Transverse colon (tissue), 4 donors: ENCODE measurements at places on chromosomes 5 and 9. TPM values are rescaled to one million over a fixed set of nuclear protein-coding genes. Genes with fewer than 3 reads are reported as not detected.

DNA sequence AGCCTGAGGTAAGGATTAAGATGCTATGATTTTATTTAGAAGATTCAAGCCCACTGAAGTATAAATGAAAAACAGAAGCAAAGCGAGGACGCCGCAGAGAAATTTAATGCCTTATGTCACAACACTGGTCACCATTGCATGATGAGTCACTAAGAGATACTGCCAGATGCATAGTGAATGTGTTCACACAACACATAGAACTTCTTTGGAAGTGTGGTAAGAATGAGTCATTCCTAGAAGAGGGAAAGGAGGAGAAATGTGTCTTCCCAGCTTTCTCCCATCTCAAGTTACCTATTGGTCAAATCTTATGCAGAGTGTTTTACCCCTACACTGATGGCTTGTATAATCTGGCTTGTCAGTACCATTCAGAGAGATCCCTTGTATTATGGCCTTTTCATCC lies 465.3 kb upstream of the ARRDC3 start:
- no peak overlapping the region for H3K4me3 ChIP-seq
- no peaks in the 10 kb centered on the region for H3K4me1 ChIP-seq
- H3K36me3 ChIP-seq = no peaks in the 10 kb centered on the region
- no peak for DNase-seq
- H3K27ac ChIP-seq = no peak overlapping the region
- no peaks in the 10 kb centered on the region for H3K27me3 ChIP-seq

DNA sequence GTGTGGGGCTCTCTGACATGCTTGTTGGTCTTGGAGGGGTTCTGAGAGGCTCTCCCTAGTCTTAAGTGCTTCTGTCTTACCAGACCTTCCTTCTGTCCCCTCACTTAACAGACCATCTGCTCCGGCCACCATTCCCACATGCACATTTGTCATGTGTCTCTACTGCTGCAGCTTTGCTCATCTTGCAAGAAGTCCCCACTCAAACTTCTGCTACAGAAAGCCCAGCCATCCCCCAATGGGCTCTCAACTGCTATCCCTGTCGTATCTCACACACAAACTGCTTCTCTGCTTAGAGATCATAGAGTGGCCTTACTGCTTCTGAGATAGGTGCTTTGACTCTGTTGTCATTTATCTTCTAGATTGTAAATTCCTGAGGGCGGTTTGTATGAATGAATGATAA lies 69.4 kb downstream of the NUP214 start:
- peaks cover 45% of the 10 kb centered on the region for H3K36me3 ChIP-seq
- no peak overlapping the region for H3K4me3 ChIP-seq
- DNase-seq = no peak
- no peak overlapping the region for H3K27ac ChIP-seq
- no peaks in the 10 kb centered on the region for H3K27me3 ChIP-seq

The FOXD4L3 gene
- not detected for total RNA-seq

DNA sequence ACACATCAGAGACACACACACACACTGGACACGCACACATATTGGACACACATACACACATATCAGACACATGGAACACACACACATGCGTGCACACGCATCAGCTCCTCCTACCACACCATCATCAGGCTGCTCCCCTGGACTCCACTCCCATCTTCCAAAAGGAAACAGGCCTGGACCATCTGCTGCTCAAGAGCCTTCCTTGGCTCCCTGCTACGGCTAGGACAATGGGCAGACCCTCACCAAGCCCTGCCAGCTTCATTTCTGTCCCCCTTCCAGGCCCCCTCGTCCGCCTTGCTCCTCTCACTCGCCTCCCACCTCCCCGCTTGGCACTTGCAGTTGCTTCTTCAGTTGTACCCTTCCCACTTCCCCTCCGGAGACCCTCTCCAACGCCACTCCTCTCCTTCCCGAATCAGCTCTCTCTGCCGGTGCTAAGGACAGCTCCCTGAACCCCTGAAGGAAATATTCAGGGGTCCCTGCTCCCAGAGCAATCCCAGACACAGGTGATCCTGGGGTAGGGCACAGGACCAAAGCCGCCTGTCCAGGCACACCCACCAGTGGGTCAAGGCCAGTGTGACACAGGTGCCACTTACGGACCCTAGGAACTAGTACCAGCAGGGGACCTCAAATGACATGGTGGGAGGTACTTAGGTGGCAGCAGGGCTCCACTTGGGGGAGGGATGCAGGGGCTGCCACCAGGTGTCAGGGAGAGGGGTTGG lies 12.1 kb upstream of the LAMC3 start:
- H3K4me3 ChIP-seq = no peak overlapping the region
- H3K27me3 ChIP-seq = peaks cover 31% of the 10 kb centered on the region
- H3K36me3 ChIP-seq = no peaks in the 10 kb centered on the region
- no peaks in the 10 kb centered on the region for H3K4me1 ChIP-seq

GRCh38 chr5:168341178-168341577 lies 49.7 kb downstream of the WWC1 start:
- DNase-seq = no peak
- no peaks in the 10 kb centered on the region for H3K4me1 ChIP-seq
- no peaks in the 10 kb centered on the region for H3K27me3 ChIP-seq

The FGD3 gene
- 6.0 TPM for total RNA-seq

DNA sequence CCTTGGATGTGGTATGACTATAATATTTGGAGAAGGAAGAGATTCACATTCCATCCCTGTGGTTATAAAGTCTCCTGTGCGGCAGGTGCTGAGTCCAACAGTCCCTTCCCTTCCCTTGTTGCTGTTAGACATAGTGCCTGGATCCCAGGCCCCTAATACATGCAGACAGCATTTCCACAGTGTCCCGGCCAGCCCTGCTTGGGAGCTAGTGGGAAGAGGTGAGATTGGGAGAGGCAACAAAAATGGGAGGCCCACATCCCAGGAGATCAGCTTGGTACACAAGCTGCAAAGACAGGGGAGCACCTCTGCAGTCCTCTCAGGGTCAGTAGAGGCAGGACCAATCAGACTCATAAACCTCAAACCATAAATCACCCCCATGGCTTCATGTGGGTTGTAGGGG lies 3.3 kb upstream of the NEURL1B start:
- peak; percentile 14 for DNase-seq
- no peaks in the 10 kb centered on the region for H3K36me3 ChIP-seq
- H3K27me3 ChIP-seq = no peaks in the 10 kb centered on the region

The TRAPPC13 gene
- 24.1 TPM for total RNA-seq

GRCh38 chr5:102590467-102590866 lies 91.7 kb upstream of the SLCO6A1 start:
- no peaks in the 10 kb centered on the region for H3K27me3 ChIP-seq
- DNase-seq = no peak
- no peaks in the 10 kb centered on the region for H3K36me3 ChIP-seq
- no peaks in the 10 kb centered on the region for H3K4me1 ChIP-seq
- no peak overlapping the region for H3K27ac ChIP-seq

GRCh38 chr9:97711223-97711626 lies 14.1 kb upstream of the XPA start:
- no peaks in the 10 kb centered on the region for H3K36me3 ChIP-seq
- no peak overlapping the region for H3K4me3 ChIP-seq
- peaks cover 9% of the 10 kb centered on the region for H3K27me3 ChIP-seq
- DNase-seq = no peak
- no peak overlapping the region for H3K27ac ChIP-seq

The LCNL1 gene
- 0.75 TPM for total RNA-seq

The ORM2 gene
- not detected for total RNA-seq

The C9orf43 gene
- 0.75 TPM for total RNA-seq

The BARHL1 gene
- total RNA-seq = not detected

DNA sequence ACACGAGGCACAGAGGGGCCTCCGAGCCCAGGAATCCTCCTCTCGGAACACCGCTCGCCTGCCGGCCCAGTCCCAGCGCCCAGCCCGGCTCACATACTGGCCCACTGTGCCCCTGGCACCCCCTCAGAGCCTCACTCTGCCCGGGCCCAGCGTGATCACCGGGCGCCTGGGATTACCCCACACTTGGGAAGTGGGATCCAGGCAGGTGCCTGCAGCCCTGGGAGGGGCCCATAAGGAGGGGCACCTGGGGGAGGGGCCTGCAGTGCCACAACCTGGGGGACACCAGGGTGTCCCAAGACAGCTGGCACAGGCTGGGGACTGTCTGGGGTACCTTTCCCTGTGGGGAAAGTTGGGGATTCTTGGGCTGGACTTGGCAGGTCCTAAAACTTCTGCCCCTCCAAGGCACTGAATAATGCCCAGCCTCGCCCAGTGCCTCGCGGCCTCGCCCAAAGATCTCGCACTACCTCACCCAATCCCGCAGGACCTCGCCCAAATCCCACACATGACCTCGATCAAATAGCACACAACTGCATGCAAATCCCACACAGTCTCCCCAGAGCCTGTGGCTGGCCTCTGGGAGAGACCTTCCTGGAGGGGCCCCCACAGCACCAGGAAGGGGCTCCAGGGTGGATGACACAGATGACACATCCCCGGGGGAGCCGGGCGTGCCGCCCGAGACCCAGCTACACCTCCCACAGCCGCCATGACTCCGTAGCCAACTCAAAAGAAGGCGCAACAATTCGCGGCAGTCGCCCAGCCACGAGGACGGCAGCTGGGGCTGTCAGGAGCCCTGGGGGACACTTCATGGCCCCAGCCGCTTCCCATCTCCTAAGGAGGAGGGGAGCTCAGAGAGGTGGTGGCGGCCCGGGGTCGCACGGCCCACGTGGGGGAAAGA lies 13.7 kb downstream of the NOTCH1 start:
- no peaks in the 10 kb centered on the region for H3K27me3 ChIP-seq
- DNase-seq = peak; percentile 77
- H3K4me3 ChIP-seq = peak overlapping the region; percentile 6
- peaks cover 80% of the 10 kb centered on the region for H3K4me1 ChIP-seq
- H3K36me3 ChIP-seq = no peaks in the 10 kb centered on the region

DNA sequence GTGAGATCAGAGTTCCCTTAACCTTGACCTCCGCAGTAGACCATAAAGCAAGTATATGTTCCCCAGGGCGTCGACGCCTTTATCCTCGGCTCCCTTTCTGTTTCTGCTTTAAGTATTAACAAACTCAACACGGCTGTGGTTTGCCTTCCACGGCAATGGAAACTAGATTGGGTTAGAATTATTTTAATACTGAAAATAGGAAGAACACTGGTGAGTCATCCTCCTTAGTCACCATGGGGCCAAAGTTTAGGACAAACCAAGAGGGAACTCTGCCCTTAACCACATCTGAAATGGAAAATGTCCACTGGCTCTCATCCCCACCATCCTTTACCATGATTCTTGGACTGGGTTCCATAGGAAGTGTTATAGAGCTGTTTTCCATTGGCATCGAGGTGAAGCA lies 386.1 kb downstream of the ACTL7B start:
- no peak for DNase-seq
- H3K27me3 ChIP-seq = no peaks in the 10 kb centered on the region
- no peak overlapping the region for H3K4me3 ChIP-seq
- no peaks in the 10 kb centered on the region for H3K36me3 ChIP-seq

- no peaks in the 10 kb centered on the region for H3K27me3 ChIP-seq
- no peaks in the 10 kb centered on the region for H3K4me1 ChIP-seq
- no peak overlapping the region for H3K4me3 ChIP-seq
- no peak overlapping the region for H3K27ac ChIP-seq
- no peaks in the 10 kb centered on the region for H3K36me3 ChIP-seq
- no peak for DNase-seq
Observed at GRCh38 chr5:29262339-29263123, 1931.0 kb upstream of the CDH6 start.

DNA sequence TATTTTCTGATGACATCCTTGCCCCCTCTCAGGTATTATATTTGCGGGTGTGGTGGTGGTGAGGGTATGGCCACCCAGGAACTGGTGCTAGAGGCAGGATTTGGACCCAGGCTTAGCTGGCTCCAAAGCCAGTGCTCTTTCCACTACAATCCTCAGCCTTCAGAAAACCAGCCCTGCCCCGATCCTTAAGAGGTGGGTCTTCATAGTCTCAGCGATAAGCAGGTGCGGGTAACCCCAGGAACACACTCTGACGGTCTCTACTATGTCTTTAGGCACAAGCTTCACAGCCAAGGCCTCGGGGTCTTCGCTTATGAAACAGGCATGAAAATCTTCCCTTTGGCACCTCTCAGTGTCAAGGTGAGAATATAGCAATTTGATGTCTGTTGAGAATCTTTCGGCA lies 169.3 kb downstream of the FGF18 start:
- no peaks in the 10 kb centered on the region for H3K27me3 ChIP-seq
- H3K4me1 ChIP-seq = no peaks in the 10 kb centered on the region
- no peak for DNase-seq

DNA sequence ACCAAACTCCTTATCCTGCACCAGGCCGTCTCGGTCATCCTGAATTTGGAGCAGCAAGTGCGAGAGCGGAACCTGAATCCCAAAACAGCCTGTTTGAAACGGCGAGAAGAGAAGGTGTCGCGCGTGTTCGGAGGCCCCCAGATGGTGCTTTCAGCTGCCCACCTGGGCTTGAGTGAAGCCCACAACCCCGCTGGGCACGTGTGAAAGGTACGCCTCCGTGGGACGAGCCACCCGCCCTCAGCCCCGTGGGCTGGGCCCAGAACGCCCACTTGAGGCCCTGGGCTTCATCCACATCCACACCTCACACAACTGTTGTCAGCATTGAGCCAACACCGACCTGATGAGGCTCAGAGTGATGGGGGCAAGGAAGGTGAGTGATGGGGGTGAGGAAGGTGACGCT lies 72.8 kb downstream of the INSL6 start:
- H3K4me1 ChIP-seq = no peaks in the 10 kb centered on the region
- H3K4me3 ChIP-seq = no peak overlapping the region
- no peak for DNase-seq
- no peak overlapping the region for H3K27ac ChIP-seq

- no peaks in the 10 kb centered on the region for H3K4me1 ChIP-seq
- H3K36me3 ChIP-seq = no peaks in the 10 kb centered on the region
- no peak for DNase-seq
- H3K27me3 ChIP-seq = no peaks in the 10 kb centered on the region
Observed at GRCh38 chr5:4661836-4662235, 478.3 kb upstream of the ADAMTS16 start.

The STK32A gene
- 1.6 TPM for total RNA-seq

GRCh38 chr5:121910036-121910435 lies 51.7 kb upstream of the SRFBP1 start:
- H3K36me3 ChIP-seq = no peaks in the 10 kb centered on the region
- H3K4me1 ChIP-seq = no peaks in the 10 kb centered on the region
- H3K4me3 ChIP-seq = no peak overlapping the region
- no peak overlapping the region for H3K27ac ChIP-seq

The COL23A1 gene
- 0.14 TPM for total RNA-seq

GRCh38 chr5:76942581-76942980 lies 10.3 kb upstream of the CRHBP start:
- DNase-seq = no peak
- H3K36me3 ChIP-seq = no peaks in the 10 kb centered on the region
- H3K4me1 ChIP-seq = no peaks in the 10 kb centered on the region
- no peaks in the 10 kb centered on the region for H3K27me3 ChIP-seq
- H3K4me3 ChIP-seq = no peak overlapping the region

The COL5A1 gene
- 8.7 TPM for total RNA-seq

DNA sequence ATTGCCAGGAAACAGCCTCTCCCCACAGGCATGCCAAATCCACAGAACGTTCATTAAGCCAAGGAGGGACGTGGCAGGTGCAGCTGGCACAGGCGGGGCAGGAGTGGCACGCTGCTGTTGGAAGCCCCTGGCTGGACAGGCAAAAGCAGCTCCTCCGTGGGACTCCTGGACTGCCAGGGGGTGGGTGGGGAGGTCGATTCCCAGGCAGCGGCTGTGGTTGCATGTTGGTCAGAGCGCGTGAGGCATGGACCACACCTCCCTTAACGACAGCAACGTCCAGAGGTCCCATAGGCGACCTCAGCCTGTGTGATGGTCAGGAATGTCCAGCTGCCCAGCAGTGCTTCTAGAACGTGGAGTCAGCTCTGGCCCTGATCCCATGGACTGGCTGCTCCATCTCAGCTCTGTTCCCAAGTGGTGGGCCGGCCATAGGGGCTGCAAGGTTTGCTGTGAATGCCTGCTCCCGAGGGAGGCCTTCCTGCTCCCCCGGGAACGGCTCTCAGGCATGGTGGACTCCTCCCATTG lies 6.9 kb downstream of the SLC6A19 start:
- H3K36me3 ChIP-seq = no peaks in the 10 kb centered on the region
- peaks cover 10% of the 10 kb centered on the region for H3K27me3 ChIP-seq
- DNase-seq = no peak
- H3K4me3 ChIP-seq = no peak overlapping the region
